Bladder microvascular endothelial cell (primary cell): ENCODE measurements at places on chromosomes 2 and 18. TPM values are rescaled to one million over a fixed set of nuclear protein-coding genes. Genes with fewer than 3 reads are reported as not detected.

Gene TTC27
- 13.1 and 28.7 TPM in 2 replicates for total RNA-seq

Gene PAIP2B
- 0.65 and 1.8 TPM in 2 replicates for total RNA-seq

Gene TUBA4B
- not detected in 2 replicates for total RNA-seq

Gene APCDD1
- not detected in 2 replicates for total RNA-seq

Gene DCDC2C
- 0.19 TPM in 1 of 2 replicates, not detected in the other for total RNA-seq

Gene SRD5A2
- not detected in 2 replicates for total RNA-seq

Gene CPO
- 0.19 TPM in 1 of 2 replicates, not detected in the other for total RNA-seq

Gene EIPR1
- total RNA-seq, result 30.6 and 44.7 TPM in 2 replicates

Gene MAL
- not detected in 2 replicates for total RNA-seq

Gene HYCC2
- 9.4 and 18.9 TPM in 2 replicates for total RNA-seq

Gene ERBB4
- under 0.01 and 0.06 TPM in 2 replicates for total RNA-seq

Gene SPATA3
- not detected in 2 replicates for total RNA-seq

Gene LDLRAD4
- 5.8 and 24.7 TPM in 2 replicates for total RNA-seq

Gene FEV
- total RNA-seq, result not detected in 2 replicates

Gene MBOAT2
- total RNA-seq, result 11.0 and 20.0 TPM in 2 replicates

Gene PREB
- 23.2 and 61.4 TPM in 2 replicates for total RNA-seq

Gene MAP2
- total RNA-seq, result 5.0 and 11.3 TPM in 2 replicates

Gene RGPD3
- under 0.01 and 0.19 TPM in 2 replicates for total RNA-seq
